ENCODE measurements at places on chromosomes 4 and X. TPM values are rescaled to one million over a fixed set of nuclear protein-coding genes. Genes with fewer than 3 reads are reported as not detected.
A peak's percentile ranks its signal among the peaks of the same experiment; 100 is the strongest.

- no peak for DNase-seq
Measured at GRCh38 chrX:19585332-19586082, 70.2 kb upstream of the MAP3K15 start.

DNA sequence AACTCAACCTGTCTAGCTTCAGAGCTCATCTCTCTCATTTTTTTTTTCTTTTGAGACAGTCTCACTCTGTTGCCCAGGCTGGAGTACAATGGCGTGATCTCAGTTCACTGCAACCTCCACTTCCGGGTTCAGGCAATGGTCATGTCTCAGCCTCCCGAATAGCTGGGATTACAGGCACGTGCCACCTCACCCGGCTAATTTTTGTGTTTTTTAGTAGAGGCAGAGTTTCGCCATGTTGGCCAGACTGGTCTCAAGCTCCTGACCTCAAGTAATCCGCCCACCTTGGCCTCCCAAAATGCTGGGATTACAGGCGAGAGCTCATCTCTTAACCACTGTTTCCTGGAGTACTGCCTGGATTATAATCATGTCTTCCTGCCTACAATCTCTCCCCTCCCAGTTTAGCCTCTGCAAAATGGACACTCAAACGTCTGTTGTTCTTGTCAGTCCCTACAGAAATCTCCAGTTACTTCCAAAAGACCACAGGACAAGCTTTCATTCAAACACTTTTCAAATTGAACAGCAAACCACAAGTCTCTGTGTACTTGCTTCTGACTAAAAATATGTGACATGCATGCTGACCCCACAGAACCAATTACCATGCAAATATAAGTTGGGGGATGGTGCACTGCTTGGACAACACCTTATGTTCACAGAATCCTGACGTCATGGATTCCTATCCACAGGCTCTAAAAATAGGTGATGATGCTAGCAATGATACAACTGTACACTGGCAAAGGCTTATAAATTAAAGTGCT, 137.2 kb downstream of the SH3KBP1 start:
- DNase-seq: no peak

- peak; percentile 80 for DNase-seq
Measured at GRCh38 chr4:123340381-123340701, 56.3 kb upstream of the SPRY1 start.

GRCh38 chrX:29468911-29469494, 746.4 kb upstream of the MAGEB2 start:
- no peak for DNase-seq

- DNase-seq: peak; percentile 1
Measured at GRCh38 chrX:14228611-14229010, 198.9 kb upstream of the GEMIN8 start.

DNA sequence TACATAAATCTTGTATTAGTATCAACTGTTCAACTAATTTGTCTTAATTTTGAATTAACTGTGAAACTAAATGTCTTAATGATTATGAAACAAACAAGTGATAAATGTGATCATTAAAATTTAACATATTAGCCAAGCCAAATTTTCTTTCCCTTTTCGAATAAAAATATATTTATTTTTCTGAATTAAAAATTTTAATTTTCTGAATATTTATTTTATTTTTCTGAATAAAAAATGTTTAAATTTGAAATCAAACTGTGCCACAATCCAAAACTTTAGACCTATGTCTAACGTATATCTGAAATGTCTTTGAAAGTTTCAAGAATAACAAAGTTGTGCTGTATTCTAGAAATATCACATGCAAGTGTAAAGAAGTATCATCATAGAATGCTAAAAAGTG, 4.7 kb downstream of the GABRA2 start:
- DNase-seq: no peak

DNA sequence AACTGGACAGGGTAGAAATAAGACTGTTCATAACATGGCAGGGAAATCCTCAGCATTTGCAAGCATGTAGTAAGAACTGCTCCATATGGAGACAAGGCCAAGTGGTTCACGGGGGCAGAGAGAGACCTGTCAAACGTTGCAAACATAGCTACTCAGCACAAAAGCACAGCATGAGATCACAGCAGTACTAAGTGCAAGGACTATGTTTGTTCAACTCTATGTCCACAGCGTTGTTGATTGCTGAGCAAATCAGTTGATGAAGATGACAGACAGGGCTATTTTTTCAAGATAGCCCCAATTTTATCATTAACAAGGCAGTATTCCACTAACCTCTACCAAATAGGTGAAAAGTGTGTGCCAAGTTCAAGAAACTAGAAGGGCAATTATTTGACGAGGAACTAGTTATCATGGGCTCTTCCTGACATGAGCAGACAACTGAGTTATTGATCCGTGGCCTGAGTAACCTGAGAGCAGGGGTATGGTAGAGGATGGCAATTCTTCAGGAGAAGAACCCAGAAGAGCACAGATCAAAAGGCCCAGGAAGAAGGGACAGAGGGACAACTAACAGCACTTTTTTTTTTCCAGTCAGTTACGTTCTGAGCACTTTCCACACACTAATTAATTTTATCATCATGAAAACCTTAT, 57.4 kb downstream of the SPOCK3 start:
- DNase-seq: no peak

- no peak for DNase-seq
Measured at GRCh38 chr4:137705171-137705783, 173.0 kb upstream of the PCDH18 start.

DNA sequence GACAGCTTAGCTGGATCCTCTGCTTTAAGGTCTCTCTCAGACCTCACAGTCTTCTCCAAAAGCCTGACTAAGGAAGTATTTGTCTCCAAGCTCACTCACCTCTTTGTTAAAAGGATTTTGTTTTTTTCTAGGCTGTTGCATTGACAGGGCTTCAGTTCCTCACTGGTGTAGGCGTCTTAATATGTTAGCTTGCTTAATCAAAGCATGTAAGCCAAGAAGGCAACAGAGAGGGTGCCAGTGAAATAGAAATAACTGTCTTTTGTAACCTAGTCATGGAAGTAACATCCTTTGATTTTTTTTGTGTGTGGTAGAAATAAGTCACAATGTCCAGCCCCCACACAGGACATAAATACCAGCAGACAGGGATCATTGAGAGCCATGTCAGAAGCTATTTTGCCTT, 58.8 kb downstream of the FIP1L1 start:
- DNase-seq: no peak

DNA sequence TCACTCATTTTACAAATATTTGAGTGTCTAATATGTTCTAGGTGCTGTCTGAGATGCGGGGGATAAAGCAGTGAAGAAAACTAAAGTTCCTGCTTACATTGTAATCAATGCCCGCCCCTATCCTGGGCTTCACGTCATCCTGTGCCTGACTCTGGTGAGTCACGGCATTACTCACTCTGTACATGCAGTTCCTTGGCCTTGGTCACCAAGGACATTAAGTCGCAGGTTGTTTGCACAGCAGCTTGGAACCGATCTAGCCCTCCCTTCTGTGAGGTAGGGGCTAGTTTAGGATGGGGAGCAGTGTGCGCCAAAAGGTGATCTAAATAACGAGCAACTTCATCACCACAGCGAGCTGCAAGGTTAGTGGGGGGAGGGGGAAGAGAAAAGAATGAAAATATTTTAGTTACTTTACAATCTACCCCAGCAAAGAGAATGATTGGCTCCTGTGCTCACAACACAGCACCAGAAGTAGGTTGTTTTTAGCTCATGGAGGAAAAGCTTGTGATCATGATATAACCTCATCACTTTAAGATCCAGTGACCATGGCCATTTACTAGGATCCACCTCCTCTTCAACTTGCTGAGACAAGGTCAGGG, 48.0 kb upstream of the HDAC8 start:
- peak; percentile 83 for DNase-seq

UGT2A1 gene
- total RNA-seq: not detected

PTCHD1 gene
- total RNA-seq: not detected

IL2 gene
- total RNA-seq: not detected

MAML3 gene
- 0.07 TPM for total RNA-seq

GABRE gene
- 0.69 TPM for total RNA-seq

NSG1 gene
- 7.0 TPM for total RNA-seq

ASMT gene
- total RNA-seq: not detected

MAGEA3 gene
- total RNA-seq: 25.8 TPM

GABRG1 gene
- total RNA-seq: not detected
